Fibroblast of the conjunctiva (primary cell): ENCODE measurements at places on chromosomes 1 and 21.
A peak's percentile ranks its signal among the peaks of the same experiment; 100 is the strongest.

GRCh38 chr1:199684686-199685273, 342.7 kb upstream of the NR5A2 start:
- DNase-seq, result peak; percentile 68

DNA sequence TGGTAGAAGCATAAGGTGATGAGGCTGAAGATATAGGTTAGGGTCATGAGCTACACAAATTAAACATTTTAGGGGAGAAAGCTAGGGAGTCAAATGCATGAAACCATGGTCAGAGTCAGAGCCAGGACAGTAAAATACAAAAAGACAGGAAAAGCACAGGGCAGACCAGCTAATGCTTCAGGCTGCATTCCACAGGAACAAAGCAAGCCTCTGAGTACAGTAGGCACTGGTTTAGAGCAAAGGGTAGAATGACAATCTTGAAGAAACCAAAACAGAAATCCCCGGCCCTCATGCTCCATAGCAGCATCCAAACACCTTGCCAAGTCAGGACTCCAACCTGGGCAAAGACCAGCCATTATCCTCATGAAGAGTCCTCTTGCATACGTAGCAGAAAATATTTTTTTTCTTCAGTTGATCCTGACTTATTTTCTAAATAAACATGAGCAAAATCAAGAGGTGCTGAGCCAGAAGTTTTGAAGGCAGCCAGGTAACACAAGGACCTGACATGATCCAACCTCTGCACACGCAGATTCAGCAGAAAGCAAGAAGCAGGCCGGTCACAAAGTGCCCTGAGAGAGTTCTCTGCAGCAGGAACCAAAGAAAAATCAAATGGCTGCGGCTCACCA, 273.1 kb downstream of the TTLL7 start:
- no peak for DNase-seq

DNA sequence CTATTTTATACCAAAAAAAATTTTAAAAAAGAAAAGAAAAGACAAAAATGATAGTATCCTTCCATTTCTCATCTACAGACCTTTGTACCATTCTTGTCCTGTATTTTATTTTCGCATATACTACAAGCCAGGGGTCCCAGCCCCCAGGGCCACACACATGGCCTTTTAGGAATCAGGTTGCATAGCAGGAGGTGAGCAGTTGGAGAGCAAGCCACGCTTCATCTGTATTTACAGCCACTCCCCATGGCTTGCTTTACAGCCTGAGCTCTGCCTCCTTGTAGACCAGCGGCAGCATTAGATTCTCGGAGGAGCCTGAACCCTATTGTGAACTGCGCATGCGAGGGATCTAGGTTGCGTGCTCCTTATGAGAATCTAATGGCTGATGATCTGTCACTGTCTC, 39.8 kb downstream of the RASSF5 start:
- DNase-seq, result no peak

- DNase-seq, result no peak
Measured at GRCh38 chr1:221720545-221720944, 21.3 kb downstream of the DUSP10 start.

DNA sequence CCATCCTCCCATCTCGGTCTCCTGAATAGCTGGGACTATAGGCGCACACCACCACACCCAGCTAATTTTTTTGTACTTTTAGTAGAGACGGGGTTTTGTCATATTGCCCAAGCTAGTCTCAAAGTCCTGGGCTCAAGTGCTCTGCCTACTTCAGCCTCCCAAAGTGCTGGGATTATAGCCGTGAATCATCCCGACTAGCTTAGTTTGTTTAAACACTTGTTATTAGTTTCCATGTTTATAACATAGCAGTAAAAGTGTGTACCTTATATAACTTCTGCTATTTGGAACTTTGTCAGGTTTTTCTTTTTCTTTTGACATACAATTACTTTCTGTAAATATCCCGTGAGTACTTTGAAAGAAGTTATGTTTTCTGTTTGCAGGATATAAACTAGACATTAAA, 60.6 kb upstream of the C1orf21 start:
- DNase-seq, result no peak

- no peak for DNase-seq
Measured at GRCh38 chr1:39360731-39361130, 130.7 kb upstream of the BMP8A start.

DNA sequence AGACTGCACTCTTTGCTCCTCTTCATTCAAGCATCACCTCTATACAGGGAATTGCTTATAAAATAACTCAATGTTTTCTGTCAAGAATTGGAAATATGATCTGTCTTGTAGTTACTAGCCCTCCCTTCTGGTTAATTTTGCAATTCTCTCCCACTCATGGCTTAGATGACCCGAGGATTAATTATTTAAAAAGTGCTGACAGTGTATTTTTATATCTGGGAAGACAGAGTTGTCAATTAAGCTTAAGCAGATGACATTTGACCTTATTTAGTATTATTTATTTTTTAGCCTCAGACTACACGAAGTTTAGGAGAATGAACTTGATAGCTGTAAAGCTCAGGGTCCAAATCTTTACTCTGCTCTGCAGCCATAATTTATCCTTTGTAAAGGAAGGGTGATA, 538.5 kb downstream of the NEGR1 start:
- DNase-seq, result no peak

DNA sequence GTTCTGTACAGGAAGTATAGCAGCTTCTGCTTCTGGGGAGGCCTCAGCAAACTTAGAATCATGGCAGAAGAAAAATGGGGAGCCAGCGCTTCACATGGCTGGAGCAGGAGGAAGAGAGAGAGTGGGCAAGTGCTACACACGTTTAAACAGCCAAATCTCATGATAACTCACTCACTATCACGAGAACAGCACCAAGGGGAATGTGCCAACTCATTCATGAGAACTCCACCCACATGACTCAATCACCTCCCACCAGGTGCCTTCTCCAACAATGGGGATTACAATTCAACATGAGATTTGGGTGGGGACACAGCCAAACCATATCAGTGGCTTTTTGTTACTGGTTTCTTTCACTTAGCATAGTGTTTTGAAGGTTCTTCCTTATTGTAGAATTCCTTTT, 138.6 kb downstream of the SYT14 start:
- no peak for DNase-seq

DNA sequence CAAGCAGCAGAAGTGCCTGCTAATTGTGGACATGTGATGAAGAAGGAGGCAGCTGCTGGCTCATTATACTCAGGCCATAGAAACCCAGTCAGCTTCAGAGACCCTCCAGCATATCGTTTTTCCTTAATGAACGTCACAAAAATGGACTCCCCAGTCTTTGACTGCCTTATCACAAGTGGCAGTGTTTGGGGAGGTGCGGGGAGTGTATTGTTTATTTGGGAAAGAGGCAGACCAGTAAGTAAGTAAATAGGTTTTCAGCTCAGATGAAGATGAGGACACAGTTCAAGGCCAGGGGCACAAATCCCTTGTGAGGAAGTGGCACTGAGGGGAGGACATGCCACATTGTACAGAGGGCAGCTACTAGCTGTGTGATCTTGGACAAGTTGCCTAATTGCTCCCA, 43.5 kb upstream of the NRDC start:
- DNase-seq, result no peak

- no peak for DNase-seq
Measured at GRCh38 chr1:21205416-21205815, 28.7 kb upstream of the EIF4G3 start.

DNA sequence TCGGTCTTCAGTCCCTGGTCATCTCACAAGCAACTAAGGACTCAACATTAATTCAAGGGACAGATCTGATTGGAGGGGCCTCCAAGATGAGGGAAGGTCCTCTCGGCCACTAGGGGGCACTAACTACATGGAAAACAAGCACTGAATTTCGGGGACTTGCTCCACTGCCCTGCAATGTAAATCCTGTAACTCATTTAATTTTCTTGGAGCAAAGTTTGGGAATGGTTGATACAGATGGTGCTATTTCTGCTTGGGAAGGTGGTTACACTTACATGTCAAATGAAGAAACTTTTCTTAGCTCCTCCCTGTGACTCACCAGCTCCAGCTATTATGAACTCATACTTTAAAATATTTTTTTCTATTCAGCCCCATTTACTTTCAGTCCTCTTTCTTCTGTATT, 97.4 kb upstream of the KCNJ15 start:
- peak; percentile 80 for DNase-seq

DNA sequence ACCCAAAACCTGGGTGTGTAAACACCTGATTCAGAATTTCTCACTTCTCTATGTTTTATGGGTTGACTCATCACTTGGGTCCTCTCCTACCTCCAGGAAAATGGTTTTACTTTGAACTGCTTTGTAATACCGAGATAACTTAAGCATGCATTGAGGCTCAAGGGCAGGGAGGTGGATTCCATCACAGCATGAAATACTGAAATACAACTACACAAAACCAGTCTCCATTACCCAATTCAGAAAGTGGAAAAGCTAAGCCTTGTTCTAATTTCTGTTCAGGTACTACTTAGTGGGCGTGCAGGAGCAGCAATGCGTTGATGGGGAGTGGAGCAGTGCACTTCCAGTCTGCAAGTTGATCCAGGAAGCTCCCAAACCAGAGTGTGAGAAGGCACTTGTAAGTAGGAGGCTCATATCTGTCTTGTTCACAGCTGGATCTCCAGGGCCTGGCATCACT, 6.1 kb upstream of the C4BPA start:
- no peak for DNase-seq

DNA sequence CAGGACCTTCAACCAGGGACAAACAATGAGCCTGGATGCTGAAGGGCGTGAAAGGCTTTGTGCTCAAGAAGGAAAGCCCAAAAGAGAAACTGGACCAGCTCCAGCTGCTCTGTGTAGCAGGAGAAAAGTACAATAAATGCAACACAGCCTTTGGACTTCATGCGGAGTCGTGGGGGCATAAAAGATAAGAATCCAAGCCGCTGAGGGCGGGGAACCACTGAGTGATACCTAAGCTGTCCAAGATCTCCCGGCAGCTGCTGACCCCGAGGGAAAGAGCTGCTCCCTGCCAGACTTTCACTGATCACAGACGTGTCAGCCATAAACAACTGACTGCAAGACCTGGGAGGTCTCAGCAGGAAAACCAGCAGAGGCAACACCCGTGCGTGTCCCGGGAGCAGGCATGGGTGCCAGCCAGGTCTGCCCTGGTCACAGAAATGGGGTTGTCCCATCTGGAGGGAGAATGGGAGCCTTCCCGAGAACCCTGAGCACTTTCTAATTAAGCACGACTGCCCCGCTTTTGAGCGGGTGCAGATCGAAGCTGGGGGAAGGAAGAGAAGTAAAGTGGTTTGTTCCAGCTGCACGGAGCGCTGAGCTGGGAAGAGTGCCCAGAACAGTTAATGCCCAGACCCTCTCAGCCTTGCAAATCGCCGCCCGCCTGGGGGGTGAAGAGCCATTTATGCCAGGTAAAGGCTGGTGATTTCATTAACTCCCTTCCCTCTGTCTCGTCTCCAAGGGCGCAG, 68.3 kb upstream of the TARDBP start:
- no peak for DNase-seq
